Upper lobe of right lung (tissue), 1 donor: ENCODE measurements at places on chromosomes 12 and 14. TPM values are rescaled to one million over a fixed set of nuclear protein-coding genes. Genes with fewer than 3 reads are reported as not detected.

DNA sequence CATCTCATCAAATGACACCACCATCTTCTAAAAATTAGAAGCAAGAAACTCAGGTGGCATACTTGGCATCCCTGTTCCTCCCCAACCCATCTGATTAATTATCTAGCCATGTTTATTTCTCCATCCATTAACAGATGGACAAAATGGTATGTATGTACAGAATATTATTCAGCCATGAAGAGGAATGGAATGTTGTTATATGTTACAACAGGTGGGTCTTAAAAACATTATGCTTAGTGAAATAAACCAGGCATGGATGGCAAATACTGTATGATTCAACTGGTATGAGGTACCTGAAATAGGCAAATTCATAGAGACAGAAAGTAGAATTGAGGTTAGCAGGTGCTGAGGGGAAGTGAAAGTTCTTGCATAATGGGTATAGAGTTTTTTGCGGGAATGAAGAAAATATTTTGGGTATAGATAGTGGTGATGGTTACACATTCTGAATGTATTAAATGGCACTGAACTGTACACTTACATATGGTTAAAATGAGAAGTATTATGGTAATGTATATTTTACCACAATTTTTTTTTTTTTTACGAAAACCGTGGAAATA, 17.5 kb downstream of the YY1 start:
- DNase-seq: no peak

GRCh38 chr12:76962099-76962498, 83.3 kb upstream of the CSRP2 start:
- no peak for DNase-seq

GRCh38 chr14:95871531-95871930, 5.1 kb upstream of the TUNAR start:
- DNase-seq: no peak

DNA sequence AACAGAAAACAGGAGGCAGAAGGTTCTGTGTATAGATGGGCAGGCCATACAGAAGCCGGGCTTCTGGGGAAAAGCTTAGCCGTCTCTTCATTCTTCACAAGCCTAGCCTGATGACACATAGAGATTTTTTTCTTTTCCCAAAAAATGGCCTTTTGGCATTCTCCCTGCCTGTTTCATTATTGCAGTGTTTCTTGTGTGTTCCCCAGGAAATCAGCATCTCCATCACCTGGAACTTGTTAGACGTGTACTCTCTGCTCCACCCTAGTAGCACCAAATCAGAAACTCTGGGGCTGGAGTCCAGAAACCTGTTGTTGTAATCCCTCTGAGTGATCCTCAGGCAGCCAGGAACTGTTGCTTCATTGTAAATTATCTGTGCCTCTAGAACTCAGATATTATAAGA, 388.1 kb downstream of the CCDC91 start:
- no peak for DNase-seq

ABHD12B gene
- 0.43 TPM for total RNA-seq

PRPF40B gene
- 19.9 TPM for total RNA-seq

KCNA5 gene
- total RNA-seq: 1.8 TPM
